ENCODE measurements at places on chromosomes 7 and 10.
A peak's percentile ranks its signal among the peaks of the same experiment; 100 is the strongest.

DNA sequence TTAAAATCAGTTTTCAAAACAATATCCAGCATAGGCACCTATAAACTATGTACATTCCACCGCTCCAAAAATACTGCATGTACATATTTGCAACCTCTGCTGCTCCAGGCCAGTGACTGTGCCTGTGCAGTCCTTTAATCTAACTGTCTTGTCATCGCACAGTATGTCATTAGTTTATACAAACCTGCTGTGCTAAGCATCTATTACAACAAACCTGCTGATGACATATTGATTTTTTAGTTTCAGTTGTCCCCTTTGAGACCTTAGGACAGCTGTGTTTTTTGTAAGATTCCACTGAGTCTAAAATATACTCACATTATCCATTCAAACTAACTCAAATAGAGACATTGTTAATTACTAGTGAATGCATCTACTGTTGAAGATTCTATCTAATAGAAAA lies 33.1 kb downstream of the SEMA3C start:
- DNase-seq, result peak; percentile 61

DNA sequence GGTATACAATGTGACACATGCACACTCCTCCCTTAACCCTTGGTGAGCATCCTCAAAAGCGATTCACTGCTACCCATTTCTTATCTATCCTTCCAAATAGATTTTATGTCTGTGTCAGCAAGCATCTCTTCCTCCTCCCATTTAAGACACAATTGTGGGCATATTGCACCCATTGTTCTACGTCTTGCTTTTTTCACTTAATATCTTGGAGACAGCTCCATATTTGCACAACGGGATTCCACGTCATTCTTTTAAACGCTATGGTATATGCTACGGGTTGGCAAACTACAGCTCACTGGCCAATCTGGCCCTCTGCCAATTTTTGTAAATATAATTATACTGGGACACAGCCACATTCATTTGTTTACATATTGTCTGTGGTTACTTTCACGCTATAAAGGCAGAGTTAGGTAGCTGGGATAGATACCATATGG lies 88.6 kb downstream of the RNF216 start:
- no peak for DNase-seq

DNA sequence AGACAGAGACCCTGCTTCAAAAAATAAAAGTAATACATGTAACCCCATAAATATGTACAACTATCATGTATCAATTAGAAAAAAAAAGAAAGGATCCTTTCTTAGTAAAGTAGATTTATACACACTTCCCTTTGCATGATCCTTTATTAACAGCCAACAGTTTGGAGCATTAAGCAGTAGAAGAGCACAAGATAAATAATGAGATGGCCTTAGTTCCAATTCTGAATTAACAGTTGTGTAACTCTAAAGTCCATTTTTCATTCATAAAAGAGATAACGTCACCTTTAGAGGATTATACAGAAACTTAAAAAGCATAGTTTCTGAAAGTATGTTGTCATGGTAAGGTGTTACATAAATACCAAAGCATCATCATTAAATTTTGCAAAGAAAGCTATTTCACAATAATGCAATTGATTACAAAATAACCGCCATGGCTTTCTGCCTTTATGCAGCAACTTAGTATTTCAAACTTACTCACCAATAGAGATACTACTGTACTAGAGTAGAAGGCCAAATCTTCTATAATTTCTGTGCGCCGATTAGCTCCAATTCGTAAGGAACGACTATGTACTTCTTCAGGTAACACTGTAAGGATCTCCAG lies 40.3 kb downstream of the TNPO3 start:
- DNase-seq, result no peak

- no peak for DNase-seq
Measured at GRCh38 chr7:49425277-49425818, 348.1 kb upstream of the VWC2 start.

DNA sequence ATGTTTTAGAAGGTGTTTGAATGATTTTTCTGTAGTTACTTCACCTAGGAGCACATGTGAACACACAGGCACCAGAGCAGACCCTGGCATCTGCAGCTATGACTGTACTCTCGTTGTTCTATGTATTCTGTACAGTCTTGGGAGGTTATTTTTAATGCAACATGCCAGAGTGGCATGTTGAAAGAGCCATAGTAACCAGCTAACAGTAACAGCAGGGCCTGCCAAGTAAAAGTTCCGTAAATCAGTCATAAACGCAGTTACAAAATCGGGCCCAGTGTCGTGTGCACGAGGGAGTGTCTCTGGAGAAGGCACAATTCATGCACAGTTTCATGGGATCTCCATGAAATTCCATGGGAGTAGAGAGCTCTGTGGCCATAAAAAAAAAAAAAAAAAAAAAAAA lies 108.3 kb upstream of the CDK6 start:
- DNase-seq, result no peak

DNA sequence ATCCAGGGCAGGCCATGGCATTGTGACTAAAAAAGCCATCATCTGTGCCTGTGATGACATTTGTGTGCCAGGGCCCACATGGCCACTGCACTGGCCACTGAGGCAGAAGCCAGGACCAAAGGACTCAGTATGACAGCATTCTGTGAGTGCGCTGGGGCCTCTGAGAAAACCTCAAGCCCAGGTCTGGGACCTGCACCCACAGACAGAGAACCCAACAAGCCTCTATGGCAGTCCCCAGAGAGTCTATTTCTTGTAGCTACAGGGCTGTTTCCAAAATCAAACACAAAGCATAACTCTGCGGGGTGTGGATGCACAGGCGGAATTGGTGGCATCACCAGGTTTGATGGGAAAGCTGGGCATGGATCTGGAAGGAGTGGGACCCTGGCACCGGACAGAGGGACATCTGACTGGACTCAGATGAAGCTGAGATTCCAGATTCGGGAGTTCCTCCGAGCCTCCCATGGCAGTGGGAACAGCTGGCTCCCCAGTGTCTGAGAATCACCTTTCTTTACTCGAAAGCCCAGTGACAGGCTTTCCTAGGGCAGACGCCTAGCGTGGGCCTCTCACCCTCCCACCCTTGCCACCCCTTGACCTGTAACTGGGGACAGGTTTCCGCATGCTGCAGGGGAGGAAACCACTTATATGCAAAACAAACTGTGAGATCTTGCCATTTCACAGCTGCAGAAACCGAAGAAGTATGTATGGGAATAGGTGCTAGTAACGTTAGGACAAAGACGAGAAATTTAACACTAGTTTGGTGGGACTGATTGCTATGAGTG lies 70.6 kb upstream of the RHEB start:
- DNase-seq, result no peak

DNA sequence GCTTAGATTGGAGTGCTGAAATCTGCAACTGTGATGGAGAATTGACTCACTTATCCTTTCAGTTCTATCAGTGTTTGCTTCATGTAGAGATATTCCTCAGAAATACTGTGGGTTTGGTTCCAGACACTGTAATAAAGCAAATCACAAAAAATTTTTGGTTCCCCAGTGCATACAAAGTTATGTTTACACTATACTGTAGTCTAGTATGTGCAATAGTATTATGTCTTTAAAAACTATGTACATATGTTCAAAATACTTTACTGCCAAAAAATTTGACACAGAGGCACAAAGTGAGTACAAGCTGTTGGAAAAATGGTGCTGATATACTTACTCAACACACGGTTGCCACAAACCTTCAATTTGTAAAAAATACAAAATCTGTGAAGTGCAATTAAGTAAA lies 112.5 kb downstream of the EPC1 start:
- DNase-seq, result no peak

Measured in RPMI8226 (cell line).